ENCODE measurements at places on chromosomes 12 and 14. TPM values are rescaled to one million over a fixed set of nuclear protein-coding genes. Genes with fewer than 3 reads are reported as not detected.

The CLEC7A gene
- 2.4 TPM for polyA plus RNA-seq

The LYZ gene
- 42.0 TPM for polyA plus RNA-seq

The OTOGL gene
- 0.44 TPM for polyA plus RNA-seq

The PTPN6 gene
- 19.0 TPM for polyA plus RNA-seq

DNA sequence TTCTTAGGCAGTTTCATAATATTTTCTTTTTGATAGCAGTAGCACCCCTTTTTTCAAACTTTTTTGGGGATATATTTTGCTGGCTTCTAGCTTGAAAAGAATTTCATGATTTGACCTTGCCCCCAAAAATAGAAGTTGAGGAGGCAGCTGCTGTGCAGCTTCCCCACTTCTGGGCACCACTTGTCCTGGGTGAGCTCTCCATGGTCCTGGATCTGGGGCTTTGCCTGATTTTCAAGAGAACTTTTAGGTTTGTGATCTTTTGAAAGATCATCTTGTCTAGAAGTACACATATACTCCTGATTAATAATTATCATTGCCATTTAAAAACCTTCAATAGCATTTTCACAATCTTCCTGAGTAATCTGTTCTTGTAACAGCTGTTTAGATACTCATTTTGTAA lies 271.6 kb downstream of the NPAS3 start:
- peak; percentile 33 for DNase-seq

GRCh38 chr12:75155962-75156361 lies 53.7 kb downstream of the KCNC2 start:
- DNase-seq, result no peak

DNA sequence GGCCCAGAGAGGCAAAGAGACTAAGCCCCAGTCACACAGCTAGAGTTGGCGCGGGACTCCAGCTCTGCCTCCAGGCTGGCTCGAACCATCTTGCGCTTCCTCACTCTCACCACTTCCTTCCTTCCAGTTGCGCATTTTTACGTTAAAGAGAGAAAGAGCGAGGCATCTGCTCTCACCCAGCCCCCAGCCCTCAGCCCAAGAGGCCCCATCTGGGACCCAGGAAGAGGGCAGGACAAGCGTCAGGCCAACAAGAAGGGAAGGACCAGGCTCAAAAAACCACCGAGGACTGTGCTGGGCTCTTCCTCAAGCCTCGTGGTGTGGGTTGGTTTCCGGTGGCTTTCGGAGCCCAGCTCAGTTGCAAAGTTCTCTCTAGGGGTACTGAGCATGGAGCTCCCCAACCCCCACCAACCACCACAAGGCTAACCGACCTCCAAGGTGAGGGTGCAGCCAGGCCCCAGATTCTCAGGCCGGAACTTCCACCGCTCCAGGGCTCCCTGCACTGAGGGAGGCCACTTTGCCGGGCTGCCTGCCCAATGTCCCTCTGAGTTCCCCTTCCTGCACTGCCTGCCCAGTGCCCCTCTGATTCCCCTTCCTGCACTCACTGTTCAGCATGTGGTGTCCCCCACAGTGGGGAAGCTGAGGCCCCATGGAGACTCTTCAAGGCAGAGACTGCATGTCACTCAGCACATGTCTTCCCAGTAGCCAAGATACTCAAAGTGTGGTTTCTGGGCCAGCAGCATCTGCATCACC lies 35.9 kb downstream of the TESC start:
- DNase-seq, result no peak
